ENCODE measurements at places on chromosomes 2 and 18. TPM values are rescaled to one million over a fixed set of nuclear protein-coding genes. Genes with fewer than 3 reads are reported as not detected.

RFTN2 gene
- 7.8 TPM for total RNA-seq

KIF5C gene
- total RNA-seq, result 0.16 TPM

FSIP2 gene
- 0.44 TPM for total RNA-seq

RAD51AP2 gene
- total RNA-seq, result not detected

CXCR1 gene
- not detected for total RNA-seq

SCYGR4 gene
- total RNA-seq, result not detected

RIT2 gene
- not detected for total RNA-seq

G6PC2 gene
- total RNA-seq, result not detected

PAIP2B gene
- total RNA-seq, result 0.65 TPM

KDSR gene
- total RNA-seq, result 9.6 TPM

CRYGC gene
- not detected for total RNA-seq

CCDC150 gene
- total RNA-seq, result 14.6 TPM

CPO gene
- 0.19 TPM for total RNA-seq

OTX1 gene
- total RNA-seq, result not detected

INHBB gene
- total RNA-seq, result 0.19 TPM

OTOS gene
- not detected for total RNA-seq

NEU2 gene
- not detected for total RNA-seq

PTPN4 gene
- 42.7 TPM for total RNA-seq

PLGLB2 gene
- 0.65 TPM for total RNA-seq

ADNP2 gene
- total RNA-seq, result 13.6 TPM

TSPYL6 gene
- not detected for total RNA-seq

SLC9A4 gene
- total RNA-seq, result under 0.01 TPM

PRKAG3 gene
- not detected for total RNA-seq

AQP12A gene
- not detected for total RNA-seq

UGT1A4 gene
- not detected for total RNA-seq

MALL gene
- total RNA-seq, result 47.9 TPM

ICOS gene
- total RNA-seq, result not detected

TMEFF2 gene
- total RNA-seq, result under 0.01 TPM

PSD4 gene
- 0.49 TPM for total RNA-seq

CYTIP gene
- not detected for total RNA-seq

WDR75 gene
- 30.8 TPM for total RNA-seq

CRYBA2 gene
- not detected for total RNA-seq

SULT1C4 gene
- 82.8 TPM for total RNA-seq

FAM237A gene
- not detected for total RNA-seq

ANAPC1 gene
- 41.6 TPM for total RNA-seq

SYT4 gene
- not detected for total RNA-seq

WNT10A gene
- not detected for total RNA-seq
